ENCODE measurements at places on chromosomes 11 and 22.

DNA sequence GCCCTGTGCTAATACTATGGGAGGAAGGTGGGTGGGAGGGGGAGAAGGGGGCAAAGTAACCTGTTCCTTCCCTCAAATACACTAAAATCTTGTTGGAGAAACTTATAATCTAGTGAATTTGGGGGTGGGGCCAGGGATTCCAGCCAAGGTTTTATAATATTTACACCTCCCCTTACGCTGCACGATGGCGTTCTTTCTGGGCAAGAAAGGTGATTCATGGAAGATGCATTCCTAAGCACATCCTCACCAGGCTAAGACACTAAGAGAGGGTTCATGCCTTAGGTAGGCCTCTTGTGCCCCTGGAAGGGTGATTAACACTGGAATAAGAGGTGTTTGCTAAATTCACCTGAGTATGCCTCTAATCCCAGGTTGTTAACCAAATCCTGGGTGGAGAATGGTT lies 82.6 kb downstream of the BARX2 start:
- no peak for DNase-seq

DNA sequence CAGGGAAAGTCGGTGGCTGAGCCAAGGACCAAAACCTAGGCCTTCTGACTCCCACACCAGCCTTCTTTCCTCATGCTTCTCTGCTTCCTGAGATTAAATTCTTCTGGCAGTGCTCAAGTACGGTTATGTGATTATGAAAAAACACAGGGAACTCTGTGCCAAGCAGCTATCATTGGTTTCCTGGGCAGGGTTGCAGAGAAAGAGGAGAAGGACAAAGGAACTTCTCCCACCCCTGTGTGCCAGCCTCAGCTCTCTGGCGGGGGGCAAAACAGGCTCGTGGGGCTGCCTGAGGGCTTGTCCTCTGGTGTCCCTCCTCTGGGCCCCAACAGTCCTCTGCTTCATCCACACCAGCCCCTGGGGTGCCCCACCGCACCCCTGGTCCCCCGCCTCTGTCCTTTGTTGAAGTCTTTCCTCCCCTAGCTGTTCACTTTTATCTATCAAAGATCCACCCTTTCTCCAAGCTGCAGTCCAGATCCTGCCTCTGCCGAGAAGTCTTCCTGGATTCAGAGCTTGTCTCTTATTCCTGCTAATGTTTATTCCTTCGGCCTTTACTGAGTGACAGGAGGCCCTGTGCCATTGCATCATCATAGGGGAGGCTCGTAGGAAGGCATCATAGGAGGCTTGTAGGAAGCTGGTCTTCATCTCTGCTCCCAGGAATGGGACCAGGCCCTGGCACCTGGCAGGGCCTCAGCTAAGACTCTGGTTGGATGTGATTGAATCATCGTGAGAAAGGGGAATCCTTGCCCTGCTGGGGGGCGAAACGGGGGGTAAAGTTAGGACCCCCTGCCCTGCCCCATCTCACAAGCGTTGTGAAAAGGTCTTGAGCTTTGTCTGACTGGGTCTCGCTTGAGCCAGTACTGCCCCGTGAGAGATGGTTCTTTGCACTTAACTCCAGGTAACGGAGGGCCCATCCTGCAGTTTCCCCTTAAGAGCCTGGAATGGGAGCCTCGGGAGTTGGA lies 11.5 kb upstream of the FTH1 start:
- no peak for DNase-seq

- no peak for DNase-seq
Observed at GRCh38 chr22:29799217-29799680, 32.1 kb downstream of the UQCR10 start.

DNA sequence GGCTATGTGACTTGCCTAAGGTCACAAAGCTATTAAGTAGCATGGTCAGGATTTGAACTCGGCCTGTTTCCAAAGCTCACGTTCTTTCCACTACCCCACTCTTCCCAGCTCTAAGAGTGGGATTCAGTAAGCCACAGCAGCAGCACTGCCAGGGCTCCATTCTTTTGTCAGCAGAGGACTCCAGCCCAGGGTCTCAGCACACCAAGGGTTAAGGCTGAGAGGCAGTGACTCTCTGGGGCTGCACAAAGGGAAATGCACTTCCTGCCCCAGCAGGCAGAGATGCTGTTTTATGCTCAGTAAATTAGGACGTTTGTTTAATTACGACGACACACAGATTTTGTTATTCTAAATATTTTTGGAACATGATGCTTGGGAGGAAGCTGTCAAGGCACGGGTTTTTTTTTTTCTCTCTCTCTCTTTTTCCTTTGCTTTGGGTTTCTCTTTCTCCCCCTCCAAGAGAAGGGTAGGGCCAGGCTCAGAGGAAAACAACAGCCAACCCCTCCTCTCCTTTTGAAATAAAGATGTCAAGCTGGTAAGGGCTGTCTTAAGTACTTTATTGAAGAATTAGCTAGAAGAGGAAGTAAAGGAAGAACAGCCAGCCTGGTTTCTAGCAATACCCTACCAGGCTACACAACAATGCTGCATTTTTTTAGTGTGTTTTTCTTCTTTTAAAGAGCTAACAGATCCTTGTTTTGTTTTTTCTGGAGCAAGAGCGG lies 2.8 kb downstream of the MYH9 start:
- no peak for DNase-seq

GRCh38 chr22:23187211-23187610 lies 6.9 kb downstream of the BCR start:
- no peak for DNase-seq

- no peak for DNase-seq
Observed at GRCh38 chr22:25482868-25483639, 81.4 kb upstream of the GRK3 start.

DNA sequence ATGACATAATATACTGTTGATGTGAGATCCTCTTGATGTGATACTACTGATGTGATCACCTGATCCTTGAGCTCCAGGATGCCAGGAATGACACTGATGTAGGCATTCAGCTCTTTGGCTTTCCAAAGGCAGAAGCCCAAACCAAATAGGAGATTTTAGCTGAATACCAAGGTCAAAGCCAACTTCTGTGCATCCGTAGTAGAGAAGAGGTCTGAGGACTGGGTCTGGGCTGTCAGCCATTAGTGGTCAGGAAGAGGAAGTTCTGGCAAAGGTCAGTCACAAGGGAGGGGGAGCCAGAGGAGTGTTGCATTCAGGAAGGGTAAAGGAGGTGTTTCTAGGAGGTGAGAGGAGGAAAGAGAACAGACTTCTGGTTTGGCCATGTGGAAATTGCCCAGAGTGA lies 53.4 kb upstream of the PARVG start:
- no peak for DNase-seq

GRCh38 chr22:45185718-45186514 lies 22.2 kb downstream of the NUP50 start:
- no peak for DNase-seq

DNA sequence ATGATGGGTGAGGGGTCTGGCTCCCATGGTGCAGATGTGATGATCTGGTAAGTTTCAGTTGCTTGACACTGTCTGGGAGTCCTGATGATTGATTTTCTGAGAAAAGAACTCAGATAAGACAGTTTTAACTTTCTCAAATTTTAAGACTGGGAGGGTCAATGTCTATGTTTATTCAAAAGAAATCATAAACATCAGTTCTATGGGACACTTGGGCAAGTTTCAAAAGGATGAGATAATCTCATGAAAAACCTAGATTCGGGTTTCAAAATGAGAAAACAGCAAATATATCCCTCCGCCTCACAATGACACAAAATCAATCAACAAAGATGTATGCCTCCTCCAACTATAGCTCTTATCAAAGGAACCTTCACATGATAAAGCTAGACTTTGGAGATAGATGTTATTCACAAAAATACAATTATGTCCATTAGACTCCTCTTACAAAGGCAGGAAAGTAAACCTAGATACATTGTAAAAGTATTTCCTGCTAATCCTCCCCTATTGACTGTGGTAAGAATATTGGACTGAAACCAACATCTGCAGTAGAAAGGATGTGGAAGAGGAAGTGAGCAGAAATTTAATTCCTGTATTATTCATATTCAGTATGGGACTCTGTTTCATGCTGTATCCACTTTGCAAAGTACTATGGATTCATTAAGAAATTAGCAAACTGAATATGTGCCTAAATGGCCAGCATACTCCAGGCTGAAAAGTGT lies 21.6 kb downstream of the SVIP start:
- no peak for DNase-seq

- no peak for DNase-seq
Observed at GRCh38 chr22:35547987-35548721, 7.5 kb downstream of the RASD2 start.

- no peak for DNase-seq
Observed at GRCh38 chr22:46636221-46637002, 16.2 kb downstream of the GRAMD4 start.

- DNase-seq = no peak
Observed at GRCh38 chr11:46331282-46331984, 15.8 kb upstream of the DGKZ start.

DNA sequence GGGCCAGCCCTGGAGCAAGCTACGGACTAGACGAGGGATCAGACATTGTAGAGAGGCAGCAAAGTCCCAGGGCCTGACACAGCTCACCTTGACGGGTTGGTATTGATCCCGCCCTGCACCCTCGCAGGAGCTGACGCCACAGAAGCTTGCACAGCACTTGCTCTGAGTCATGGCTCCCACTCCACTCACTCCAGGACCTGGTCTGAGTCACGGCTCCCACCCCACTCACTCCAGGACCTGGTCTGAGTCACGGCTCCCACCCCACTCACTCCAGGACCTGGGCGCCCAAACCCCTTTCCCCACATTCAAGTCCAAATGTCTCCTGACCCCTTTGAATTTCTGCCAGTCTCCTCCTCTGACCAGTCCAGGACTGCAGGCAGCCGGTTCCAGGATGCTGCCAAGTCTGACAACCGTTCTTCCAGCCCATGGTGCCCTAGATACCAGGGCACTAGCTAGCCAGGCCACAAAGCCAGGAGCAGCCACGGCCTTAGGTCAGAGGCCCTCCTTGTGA lies 6.0 kb upstream of the PNPLA5 start:
- no peak for DNase-seq

DNA sequence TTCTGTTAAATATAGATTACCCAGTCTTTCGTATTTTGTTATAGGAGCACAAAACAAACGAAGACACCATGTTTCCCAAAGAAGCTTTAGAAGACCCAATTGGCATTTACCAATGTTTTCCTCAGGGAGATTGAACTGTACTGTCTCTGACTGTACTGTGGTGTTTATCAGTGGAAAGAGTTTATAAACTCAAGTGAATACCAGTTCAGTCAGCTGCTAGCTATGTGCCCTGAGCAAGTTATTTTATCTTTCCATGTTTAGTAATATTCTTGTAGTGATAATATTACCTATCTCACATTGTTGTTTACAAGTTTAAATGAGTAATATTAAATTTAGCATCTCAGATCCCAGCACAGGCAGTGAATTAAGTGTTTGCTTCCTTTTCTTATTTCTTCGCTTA lies 773.2 kb downstream of the KCNA4 start:
- no peak for DNase-seq

- no peak for DNase-seq
Observed at GRCh38 chr11:48094643-48095339, 114.4 kb downstream of the PTPRJ start.

- no peak for DNase-seq
Observed at GRCh38 chr11:131749101-131749500, 378.7 kb downstream of the NTM start.

GRCh38 chr11:122734848-122735496 lies 79.5 kb downstream of the UBASH3B start:
- no peak for DNase-seq

DNA sequence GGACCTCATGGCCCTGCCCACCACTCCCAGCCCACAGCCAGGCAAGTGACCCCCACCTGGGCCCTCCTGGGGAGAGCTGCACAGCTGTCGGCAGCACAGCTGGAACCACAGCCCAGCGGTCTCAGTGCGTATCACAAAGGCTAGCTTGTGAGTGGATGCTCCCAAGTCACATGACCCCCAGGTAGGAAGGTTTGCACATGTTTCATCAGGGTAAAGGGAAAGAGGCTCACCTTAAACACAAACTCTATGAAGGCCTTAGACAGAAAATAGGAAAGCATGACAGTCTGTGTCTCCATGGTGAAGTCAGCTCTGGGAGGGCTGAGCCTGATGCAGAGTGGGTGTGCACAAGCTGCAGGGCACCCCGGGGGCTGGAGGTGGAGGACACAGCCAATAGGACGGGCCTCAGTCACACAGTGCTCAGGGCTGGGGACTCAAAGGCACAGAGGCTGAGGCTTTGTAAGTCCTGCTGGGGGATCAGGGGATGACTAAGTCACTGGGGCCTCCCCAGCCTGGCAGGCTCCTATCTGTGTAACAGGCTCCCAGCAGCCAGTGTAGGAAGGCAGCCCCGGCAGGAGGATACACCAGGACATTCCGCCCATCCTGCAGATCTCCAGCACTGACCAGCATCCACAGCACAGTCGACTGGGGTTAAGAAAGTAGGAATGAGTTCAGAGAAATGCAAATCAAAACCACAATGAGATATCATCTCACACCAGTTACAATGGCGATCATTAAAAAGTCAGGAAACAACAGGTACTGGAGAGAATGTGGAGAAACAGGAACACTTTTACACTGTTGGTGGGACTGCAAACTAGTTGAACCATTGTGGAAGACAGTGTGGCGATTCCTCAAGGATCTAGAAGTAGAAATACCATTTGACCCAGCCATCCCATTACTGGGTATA lies 22.0 kb downstream of the CELSR1 start:
- no peak for DNase-seq

DNA sequence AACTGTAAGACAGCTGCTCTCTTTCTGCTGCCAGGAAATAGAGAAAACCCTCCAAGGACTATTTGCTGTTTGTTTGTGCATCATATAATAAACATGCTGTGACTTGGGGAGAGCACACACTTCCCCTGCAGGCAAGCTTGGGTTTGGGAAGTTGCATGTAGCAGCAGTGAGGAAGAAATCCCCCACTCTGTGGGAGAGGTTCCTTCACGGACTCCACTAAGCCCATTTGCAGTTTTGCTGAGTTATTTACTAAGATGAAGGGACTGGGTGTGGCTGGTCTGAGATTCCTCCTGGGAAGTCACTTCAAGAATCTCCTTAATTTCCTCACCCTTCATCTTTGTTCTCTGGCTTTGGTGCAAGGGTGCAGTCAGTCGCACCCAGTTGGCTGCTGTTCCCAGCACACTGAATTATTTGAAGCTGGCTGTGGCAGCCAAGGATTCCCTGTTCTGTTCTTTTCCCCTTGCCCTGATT lies 104.9 kb downstream of the ARFGAP2 start:
- no peak for DNase-seq

GRCh38 chr11:3929232-3929631 lies 73.8 kb downstream of the STIM1 start:
- DNase-seq = no peak

DNA sequence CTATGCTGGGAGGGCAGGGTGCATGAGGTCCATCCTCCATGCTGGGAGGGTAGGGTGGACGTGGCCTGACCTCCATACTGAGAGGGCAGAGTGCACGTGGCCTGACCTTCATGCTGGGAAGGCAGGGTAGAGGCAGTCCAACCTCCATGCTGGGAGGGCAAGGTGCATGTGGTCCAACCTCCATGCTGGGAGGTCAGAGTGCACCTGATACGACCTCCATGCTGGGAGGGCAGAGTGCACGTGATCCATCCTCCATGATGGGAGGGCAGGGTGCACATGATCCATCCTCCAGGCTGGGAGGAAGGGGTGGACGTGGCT lies 622.2 kb downstream of the BRD1 start:
- no peak for DNase-seq

DNA sequence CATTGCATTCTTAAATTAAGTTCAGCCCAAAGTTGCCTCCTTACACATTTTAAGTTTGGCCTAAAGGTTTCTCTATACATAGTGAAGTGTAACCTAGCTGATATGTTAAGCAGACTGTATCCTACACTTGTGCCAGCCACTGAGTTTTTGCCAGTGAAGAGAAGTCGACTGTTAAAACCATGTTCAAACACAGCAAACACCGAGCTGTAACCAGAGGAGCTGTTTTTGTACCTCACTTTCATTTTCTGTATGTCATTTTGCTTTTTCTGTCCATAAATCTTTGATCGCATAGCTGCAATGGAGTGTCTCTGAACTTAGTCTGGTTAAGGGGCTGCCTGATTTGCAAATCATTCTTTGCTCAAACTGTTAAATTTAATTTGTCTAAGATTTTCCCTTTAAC lies 403.7 kb downstream of the LUZP2 start:
- DNase-seq = no peak

All from SK-N-DZ (cell line).